ENCODE measurements at places on chromosomes 4 and X.

- no peak for DNase-seq
These were observed 29.1 kb downstream of the ANAPC4 start for GRCh38 chr4:25406081-25406692.

DNA sequence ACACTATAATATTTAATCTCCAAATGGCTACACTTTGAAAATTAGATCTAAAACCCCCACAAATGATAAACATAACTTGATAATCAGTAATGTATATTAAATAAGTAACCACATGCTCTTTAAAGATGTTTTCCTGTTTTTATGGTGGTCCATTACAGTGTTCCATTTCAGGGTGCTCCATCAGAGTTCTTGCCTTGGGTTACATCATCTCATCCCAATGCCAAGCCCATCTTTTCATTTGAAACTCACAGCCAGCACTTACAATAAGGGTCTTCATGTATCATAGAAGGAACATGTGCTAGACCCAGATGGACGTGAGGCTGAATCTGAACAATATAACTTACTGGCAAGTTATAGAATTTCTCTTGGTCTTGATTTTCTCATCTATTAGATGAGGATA lies 10.5 kb upstream of the PAQR3 start:
- no peak for DNase-seq

DNA sequence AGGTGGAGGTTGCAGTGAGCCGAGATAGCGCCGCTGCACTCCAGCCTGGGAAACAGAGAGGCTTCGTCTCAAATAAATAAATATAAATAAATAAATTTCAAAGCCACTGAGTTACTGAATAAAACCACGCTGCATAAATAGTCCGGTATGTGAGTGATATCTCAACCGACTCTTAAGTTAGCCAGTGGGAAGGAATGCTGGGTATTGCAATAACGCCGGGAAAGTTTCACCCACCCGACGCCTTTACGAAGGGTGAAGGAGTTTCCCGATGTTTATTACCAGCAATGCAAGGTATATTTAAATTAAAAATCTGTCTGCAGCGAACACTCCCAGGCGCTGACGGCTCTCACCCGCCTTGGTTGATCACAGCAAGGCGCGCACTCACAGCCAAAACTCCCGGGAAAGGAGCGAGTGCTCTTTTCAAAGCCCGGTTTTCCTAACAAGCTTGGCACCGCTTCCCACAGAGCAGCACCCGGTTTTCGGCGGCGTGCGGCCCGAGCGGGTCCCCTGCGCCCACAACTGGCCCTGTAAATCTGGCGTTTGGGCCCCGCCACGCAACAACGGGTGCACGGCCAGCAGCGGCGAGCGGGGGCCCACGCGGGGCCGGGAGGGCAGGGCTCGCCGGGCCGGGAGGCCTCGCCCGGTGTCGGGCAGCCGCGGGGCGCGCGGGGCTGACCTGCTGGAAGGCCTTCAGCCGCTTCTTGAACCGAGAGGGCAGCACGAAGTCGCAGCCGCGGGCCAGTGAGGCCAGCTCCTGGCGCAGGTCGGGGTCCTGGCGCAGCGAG lies 13.7 kb downstream of the PPP2R3B start:
- no peak for DNase-seq

DNA sequence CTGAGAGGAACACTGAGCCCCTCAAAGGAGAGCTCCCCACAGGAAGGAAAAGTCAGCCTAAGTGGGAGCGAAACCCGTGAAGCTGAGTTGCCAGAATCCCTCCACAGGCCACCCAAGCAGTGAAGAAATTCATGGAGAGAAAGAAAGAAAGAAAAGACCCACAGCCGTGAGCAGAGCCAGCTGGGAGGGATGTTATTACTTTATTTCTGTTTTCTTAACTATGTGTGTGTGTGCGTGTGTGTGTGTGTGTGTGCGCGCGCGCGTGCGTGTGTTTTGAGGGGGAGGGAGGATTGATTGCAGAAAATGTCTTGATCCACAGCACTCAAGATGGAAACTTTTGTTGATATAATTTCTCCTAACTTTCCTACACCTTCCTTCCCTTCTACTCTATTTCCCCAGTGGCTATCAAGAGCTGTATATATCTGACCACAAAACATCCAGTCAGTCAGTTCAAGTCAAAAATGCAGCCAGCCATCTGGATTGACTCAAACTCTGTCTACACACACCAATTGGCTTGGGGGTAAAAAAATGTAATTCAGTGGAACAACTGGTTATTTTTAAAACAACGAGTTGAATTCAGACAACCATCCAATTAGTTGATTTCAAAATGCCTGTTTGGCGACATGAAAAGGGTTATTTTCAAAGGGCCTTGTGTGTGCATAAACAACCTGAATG lies 13.8 kb upstream of the GPC3 start:
- no peak for DNase-seq

- DNase-seq = no peak
These were observed 276.0 kb downstream of the UNC5C start for GRCh38 chr4:95272797-95273196.

DNA sequence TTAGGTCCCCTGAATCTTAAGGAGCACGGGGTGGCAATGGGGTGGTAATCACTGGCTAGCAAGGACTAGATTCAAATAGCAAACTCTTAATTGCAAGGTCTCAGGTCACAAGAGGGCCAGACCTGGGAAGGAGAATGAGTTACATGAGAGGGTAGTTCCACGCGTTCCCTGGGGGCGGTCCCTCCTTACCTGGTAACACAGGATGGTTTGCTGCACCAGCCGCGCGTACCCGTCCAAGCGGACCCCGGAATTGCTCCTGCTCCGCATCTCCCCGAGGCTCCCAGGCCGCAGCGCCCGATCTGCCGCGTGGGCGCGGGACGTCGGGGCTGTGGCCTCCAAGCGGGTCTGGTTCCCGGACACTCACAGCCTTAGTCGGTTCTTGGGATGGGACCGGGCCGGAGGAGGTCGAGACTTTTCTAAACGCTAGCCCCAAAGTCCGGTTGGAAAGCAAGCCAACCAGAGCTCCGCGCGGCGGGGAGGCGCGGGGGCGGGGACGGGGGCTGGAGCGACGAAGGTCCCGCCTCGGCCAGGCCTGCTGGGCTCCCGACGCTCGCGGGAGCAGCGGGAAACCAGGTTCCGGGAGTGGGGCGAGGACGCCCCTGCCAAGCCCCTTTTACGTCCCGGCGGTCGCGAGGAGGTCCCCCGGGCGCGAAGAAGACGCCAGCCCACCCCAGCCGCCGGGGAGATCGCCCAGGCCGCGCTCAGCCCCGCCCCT lies at the start of gene PHKA2:
TSS of gene PHKA2 (minus strand) at position 449 of the 715 bp plus-strand sequence. CDS start at position 267, 182 bp downstream.
- DNase-seq = peak; percentile 9

GRCh38 chr4:26522478-26522877 lies 32.2 kb upstream of the CCKAR start:
- no peak for DNase-seq

DNA sequence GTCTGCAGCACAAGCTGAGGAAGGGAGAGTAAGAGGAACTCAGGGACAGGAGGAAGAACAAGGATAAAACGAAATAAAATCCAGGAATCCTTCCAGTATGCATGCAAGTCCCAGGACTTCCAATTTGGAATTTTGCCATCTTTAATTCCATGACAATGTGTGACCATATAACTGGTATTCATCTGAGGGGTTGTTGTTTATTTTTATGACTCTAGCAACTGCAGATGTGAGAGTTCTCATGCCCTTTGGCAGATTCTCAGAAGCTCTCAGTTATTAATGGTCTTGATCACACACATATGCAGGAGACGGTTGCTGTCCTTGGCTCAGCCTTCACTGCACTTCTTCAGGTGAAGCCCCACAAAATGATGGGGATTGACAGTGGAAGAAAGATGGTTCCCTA lies 148.2 kb downstream of the SMIM20 start:
- no peak for DNase-seq

DNA sequence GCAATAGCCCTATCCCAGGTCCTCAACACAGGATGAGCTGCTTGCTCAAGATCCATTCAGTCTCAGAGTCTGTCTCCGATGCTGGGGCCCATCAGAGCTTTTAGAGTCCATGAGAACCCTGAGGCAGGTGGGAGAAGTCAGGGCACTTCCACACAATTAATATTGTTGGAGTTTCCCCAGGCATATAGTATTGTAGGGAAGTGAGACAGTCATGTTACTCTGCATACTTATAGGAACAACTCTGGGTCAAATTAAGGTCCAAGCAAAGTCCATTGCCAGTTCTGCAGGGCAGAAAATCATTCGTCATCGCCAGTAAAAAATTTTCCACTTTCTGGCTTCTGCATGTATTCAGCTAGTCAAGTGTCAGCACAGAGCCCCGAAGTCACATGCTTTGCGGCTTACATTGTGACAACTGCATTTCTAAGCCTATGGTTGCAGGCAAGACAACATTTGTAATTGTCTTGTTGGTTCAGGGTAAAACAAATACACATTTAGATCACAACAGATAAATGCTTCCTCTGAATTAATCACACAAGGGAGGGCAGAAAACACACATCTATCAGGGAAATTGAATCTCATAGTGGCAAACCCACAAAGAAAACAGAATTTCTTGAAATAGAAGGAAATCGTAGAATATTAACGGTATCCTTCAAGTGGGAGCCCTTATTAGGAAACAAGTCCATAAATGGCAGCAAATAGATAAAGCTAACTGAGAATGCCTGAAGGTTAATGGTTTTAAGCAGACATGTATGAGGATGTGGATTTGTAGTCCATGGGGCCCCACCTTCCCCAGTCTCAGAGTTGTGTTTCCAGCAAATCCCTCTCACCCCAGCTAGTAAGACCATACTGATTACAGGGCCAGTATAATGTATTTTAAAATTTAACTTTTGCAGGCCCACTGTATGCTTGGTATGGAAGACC lies 412.1 kb upstream of the RASGEF1B start:
- DNase-seq = no peak

- DNase-seq = no peak
These were observed 1248.3 kb downstream of the PCDH18 start for GRCh38 chr4:136283977-136284376.

DNA sequence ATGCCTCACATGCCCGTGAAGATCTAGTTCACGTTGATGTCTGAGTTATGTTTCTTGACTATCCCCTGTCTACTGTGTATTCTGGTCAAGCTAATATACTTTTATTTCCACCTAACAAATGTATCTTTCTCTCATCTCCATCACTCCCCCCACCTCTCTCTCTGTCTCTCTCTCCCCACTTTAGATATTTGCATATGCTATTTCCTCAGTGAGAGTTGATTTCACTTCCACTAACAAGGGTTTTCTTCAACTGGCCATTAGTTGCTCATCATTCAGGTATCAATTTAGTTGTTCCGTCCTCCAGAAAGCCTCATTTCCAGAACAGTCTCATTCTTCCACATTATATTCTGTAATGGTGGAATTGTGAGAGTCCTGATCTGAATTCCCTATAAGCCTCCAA lies 1777.8 kb upstream of the TENM3 start:
- no peak for DNase-seq

- DNase-seq = no peak
These were observed 72.6 kb downstream of the PITX2 start for GRCh38 chr4:110550260-110550659.

DNA sequence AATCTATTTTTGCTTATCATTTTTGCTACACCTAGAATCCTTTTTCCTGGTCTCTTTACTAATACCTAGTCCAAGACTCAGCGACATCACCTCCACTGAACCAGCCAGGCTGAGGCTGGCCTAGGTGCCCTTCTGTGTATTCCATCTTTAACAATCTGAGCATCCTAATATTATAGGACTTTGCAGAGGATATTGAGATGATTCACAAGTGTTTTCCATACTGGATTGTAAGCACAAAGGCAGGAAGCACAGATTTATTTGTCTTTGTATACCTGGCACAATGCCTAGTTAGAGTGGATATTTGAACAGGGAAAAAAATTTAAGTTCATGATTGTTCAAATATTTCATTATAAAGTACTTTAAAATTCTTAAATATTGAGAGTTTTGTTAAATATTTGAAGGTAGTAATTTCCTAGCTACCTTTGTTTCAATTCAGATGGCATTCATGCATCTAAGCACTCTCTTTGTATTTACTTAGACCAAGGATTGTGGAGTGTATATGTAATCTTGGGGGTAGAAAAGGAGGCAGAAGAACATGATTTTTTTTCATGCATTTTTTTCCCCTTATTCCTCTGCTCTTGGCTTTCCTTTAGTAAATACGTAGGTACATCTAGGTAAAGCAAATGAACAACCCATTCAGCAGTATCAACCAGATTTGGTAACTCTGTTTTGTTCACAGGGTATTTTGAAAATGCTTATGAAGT lies 18.4 kb downstream of the SMARCA5 start:
- DNase-seq = no peak

DNA sequence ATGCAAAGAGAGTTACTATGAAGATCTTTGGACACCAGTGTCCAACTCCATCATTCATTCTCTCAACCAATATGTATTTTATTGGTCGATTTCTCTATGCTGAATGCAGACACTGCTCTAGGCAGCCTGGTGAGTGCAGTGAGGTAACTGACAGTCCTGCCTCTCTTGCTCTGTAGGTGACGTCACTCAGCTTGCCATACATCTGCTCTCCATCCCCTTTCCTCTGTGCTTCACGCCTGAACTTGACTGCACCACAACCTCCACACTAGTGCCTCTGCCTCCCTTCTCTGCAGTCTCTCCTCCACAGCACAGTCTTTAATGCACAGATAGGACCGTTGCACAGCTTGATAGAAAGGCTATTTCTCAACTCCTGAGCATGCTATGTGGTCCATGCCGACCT lies 344.9 kb upstream of the NOCT start:
- DNase-seq = no peak
